Activated effector memory CD4-positive, alpha-beta T cell treated with Interleukin-2 at 50 U/mL for 16 hours (primary cell): ENCODE measurements at places on chromosomes 4 and X.

GRCh38 chr4:108888769-108889168 lies 125.9 kb upstream of the ETNPPL start:
- no peak for DNase-seq

- no peak for DNase-seq
Measured at GRCh38 chr4:54581807-54582206, 76.0 kb upstream of the KIT start.

GRCh38 chrX:41468647-41469323 lies 21.6 kb downstream of the NYX start:
- no peak for DNase-seq

DNA sequence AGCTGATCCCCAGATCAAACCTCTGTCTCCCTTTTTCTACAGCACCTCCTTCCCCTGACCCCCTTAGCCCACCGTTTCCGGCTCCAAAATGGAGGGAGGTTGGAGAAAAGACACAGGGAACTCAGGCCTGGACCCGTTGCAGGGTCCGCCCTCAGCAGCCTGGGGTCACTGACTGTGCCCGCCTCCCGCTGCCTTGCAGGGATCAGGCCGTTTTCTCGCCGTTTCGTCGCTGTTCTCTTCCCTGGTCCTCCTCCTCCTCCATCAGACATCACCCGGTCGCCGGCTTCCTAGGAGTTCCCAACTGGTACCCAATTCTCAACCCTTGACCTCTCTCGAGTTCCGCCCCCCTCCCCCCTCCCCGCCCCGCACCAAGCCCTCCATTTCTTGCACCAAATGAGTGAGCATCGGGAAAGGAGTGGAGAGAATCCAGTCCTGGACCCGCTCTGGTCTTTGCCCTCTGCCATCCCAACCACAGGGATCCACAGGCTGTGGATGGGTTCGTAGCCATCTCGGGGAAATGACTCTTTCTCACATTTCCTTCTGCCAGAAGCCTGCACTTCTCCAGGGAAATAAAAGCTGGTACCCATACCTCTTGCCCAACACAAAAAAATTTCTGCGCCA lies 493 bp downstream of the TCEAL5 start:
- no peak for DNase-seq

- no peak for DNase-seq
Measured at GRCh38 chrX:85865324-85865723, 182.0 kb downstream of the CHM start.

DNA sequence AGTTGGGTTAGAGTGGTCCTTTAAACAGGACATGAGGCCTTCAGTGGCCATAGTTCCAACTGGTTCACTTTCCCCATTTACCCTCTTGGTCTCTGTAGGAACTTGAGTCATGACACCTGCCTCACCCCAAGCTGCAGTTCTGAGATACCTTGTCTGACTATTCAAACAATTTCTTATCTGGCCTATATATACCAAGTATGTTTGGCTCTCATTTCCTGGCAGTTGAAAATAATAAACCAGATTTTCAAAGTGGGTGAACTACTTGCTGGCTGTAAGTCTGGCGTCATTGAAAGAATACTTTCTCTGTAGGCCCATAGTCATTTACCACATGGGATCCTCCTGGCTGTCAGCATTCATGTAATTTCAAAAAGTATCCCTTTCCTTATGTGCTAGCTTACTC lies 228.8 kb downstream of the SHROOM3 start:
- DNase-seq = no peak
